Activated CD4-positive, alpha-beta T cell treated with anti-CD3 and anti-CD28 coated beads, Interleukin-2, Interleukin-6, amounts not matched to agents 100 ng/mL and 50 ng/mL, durations not matched to agents 16 hours and 8 hours (primary cell): ENCODE measurements at places on chromosomes 7 and 10.

GRCh38 chr7:1455241-1455939, 3.9 kb downstream of the MICALL2 start:
- DNase-seq, result no peak

GRCh38 chr7:114678116-114678515, 243.8 kb upstream of the MDFIC start:
- no peak for DNase-seq

- no peak for DNase-seq
These were observed 64.2 kb downstream of the MYOF start for GRCh38 chr10:93417921-93418320.

- peak; percentile 55 for DNase-seq
These were observed 7.9 kb downstream of the ESYT2 start for GRCh38 chr7:158821171-158822031.

DNA sequence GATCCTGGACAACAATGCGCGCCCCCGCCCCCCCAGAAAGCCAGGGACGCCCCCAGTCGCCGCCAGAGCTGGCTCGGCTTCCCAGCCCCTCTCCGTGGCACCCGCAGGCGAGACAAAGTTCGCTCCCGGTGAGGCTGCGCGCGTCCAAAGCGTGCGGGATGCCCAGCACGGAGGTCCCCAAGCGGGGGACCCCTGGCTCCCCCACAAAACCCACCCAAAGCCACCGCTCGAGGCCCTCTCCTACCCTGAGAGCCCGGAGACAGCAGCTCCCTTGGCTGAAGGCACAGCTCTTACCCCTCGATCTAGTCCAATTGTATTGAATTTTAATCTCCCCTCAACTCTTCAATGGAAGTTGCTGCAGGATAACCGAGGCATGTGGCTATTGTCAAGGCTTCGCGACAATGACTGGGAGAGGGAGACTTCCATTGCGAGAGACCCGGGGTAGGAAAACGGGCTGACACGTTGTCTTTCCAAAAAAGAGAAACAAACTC, 305.3 kb downstream of the PRPF18 start:
- DNase-seq, result no peak

GRCh38 chr7:13282377-13282980, 595.0 kb downstream of the ARL4A start:
- no peak for DNase-seq

DNA sequence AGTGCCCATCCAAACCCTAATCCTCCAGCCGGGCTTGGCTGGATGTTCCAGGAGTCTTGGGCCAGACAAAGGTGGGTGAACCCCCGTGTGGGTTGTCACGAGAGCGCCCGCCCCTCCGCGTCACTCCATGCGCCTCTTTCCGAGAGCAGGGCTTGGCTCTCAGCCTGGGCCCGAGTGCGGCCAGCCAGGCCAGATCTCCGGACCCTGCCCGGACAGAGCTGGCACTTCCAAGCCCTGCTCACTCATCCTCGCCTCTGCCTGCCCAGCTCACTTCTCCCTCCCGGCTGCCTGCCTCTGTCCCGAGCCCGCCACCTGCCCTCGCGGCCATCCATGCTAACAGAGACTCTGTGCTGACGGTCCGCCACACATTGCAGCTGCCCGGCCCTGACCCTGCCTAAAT, 34.6 kb downstream of the AGAP3 start:
- no peak for DNase-seq

GRCh38 chr10:124708922-124709520, 35.2 kb downstream of the FAM53B start:
- no peak for DNase-seq

DNA sequence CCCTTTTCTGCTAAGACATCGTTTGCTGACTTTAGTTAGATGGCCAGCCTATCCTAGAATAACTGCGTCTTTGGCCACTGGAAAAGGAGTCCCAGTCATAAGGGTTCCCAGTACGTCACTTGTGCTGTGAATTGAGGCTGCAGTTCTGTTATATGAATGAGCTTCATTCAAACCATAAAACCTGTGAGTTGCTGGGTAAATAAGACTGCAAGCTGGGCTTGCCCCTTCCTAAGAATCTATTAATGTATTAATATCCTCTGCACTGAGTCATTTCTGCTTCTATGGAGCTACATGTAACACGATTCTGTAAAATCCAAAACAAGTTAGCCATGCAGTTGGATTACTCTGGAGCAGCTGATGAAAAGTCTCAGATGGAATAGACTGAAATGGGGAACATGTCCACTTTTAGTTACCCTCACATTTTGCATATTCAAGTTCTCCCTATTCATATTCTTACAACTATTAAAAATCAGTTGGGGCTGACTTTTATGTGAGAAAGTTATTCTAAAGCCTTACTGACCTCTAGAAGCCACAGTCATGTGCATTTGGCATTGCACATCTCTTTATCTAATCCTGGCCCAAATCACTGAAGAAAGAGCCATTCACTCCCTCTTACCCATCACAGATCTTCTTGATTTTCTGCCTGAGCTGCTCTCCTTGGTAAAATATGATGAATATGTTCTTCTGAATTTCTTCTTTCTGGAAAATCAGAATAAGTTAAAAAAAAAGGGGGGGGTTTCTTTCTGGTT, 41.8 kb upstream of the TMEM213 start:
- DNase-seq, result no peak

DNA sequence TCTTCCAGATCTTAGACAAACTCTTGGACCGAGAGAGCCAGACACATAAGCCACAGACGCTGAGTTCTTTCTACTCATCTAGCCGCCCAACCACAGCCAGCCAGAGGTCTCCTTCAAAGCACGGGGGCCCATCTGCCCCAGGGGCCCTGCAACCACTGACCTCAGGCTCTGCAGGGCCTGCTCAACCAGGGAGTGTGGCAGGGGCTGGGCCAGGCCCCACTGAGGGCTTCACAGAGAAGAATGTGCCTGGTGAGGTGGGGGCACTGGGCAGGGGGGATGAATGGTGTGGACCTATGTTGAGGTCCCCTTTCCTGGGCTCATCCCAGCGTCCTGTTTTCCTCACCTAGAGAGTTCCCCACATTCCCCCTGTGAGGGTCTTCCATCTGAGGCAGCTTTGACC, 11.4 kb downstream of the ZSWIM8 start:
- no peak for DNase-seq

DNA sequence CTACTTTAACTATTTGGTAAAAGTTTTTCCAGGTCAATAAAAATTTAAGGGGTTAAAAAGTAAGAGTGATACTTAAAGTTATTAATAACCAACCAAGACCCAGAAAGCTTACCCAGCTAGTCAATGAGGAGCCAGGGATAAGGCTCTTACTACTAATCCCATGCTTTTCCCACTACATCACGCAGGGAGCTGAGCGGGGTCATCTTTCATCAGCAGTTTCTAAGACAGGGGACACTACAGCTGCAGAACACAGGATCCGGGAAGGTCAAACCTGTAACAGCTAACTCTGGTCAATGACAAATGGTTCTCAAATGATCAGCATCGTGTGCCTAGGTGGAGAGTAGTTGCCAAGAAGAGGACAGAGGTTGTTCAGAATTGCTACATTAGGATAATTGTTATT, 65.1 kb downstream of the RSU1 start:
- no peak for DNase-seq

- DNase-seq, result peak; percentile 65
These were observed 126.5 kb downstream of the SH2D4B start for GRCh38 chr10:80664071-80664680.

GRCh38 chr10:52326382-52326781, 12.3 kb downstream of the DKK1 start:
- no peak for DNase-seq

DNA sequence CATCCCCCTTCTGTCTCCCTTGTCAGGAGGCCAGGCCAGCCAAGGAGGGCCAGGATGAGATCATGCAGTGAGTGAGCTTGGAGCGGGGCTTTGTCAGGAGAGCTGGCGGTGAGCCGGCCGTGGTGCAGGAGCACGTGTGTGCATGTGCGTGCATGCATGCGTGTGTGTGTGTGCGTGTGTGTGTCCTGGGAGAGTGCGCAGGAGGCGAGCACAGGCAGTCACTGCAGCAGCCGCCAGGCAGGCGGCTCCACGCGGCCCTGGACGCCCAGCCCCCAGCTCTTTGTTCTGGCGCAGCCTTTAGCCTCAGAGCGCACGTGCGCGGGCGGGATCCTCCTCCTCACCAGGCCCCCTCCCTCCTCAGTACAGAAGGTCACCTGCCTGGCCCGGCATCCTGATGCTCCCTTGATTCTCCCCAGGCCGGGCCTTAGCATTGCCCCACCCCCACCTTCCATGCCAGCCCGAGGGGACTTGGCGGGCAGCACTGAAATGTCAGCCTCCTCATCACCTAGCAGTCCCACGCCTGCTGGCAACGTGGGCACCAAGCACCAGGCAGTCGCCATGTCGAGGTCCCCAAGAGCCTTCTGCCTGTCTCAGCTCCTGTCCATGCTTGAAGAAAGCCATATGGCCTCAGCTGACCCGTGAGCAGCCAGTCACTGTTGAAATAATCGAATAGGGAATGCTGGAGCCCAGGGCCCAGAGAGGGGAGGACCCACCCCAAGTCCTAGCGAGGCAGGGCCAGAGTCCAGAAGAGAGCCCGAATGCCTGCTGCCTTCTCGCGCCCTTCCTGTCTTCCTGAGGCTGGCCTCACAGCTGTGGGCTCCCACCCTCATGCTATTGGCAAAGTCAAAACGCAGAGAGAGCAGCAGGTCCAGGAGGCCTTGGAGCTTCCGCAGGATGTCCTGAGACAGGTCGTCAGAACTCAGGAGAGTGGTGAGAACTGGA, 125.9 kb upstream of the PPIF start:
- DNase-seq, result no peak

GRCh38 chr10:58291538-58292174, 22.7 kb downstream of the CISD1 start:
- peak; percentile 49 for DNase-seq

GRCh38 chr10:51918884-51919325, 219.5 kb upstream of the CSTF2T start:
- DNase-seq, result no peak

- DNase-seq, result peak; percentile 32
These were observed 43.1 kb upstream of the GATAD1 start for GRCh38 chr7:92404170-92404614.

- no peak for DNase-seq
These were observed 150.6 kb downstream of the CDH23 start for GRCh38 chr10:71547312-71547711.

DNA sequence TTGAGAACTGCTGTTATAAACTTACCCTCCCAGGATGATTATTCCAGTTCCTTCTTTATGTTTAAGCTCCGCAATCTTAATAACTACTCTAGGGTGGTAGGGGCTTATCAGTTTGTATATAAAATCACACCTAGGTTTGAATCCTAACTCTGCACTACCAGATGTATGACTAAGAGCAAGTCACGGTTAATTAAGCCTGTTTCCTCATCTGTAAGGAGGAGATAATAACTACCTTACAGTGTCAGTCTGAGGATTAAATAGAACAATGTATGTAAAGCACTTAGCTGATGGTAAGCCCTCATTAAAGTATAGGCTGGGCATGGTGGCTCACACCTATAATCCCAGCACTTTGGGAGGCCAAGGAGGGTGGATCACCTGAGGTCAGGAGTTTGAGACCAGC, 9.2 kb downstream of the DNA2 start:
- DNase-seq, result no peak

DNA sequence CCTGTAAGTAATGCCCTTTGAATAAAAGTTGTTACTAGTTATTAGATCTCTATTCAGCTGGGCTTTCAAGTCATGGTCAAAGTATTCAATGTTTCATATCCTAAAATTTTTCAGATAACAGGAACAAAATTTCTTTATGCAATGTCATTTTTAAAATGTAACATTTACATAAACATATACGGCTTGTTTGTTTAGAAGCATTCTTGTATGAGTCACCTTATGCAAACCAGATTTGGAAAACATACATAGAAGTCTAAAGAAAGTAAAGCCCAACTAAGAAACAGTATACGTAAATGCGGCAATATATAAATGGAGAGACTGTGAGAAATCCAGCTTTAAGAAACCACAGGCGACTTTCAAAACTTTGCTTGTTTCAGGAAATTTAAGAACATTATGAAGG, 10.5 kb downstream of the TMEM168 start:
- DNase-seq, result no peak

DNA sequence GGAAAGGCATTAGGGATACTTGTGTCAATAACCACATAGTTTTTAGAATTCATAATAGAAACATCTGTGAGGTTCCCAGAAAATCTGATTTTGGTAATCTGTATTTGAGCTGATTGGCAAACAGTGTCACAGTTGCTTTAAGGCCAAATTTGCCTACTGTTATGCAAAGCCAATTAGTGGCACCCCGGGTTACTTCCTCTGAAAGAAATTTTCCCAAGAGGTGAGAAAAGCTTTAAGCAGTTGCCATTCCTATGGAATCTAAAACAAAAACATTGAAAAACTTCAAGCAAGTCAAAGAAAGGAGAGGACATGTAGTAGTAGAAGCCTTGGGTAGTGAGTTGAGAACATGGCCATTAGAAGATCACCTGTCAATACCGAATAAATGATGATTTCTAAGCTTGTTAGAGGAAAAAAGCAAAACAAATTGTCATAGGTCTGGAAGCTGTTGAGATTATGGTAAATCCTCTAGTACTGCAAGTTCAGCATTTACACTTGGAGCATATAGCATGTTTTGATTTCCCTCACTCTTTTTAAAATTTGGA, 176.8 kb downstream of the TWIST1 start:
- DNase-seq, result no peak

DNA sequence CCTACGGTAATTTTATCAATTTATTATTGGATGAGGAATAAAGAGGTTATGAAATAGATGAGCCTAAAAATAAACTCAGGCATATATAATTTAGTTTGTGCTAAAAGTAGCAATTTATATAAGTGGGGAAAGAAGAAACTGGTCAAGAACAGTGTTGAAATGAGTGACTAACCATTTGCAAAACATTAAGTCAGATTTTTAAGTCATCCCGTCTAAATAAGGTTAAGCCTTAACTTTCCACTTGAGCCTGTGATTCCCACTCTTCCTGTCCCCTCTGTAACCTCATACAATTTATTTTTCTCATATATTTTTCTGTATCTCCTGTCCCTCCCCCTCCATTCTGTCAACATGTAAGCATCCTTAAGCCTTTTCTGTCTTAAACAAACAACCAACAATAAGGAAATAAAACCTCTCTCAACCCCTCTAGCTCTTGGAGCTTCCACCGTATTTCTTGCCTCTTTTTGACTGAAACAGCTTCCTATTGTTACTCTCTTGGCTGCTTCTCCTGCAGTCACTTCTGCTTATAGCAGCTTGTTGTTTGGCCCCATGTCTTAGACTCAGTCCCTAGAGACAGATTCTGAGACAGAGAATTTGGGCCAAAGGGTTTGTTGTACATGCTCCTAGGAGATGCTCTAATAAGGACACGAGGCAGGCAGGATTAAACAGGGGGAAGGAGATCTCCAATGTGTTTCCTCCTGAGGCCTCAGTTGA, 109.7 kb downstream of the GNAI1 start:
- no peak for DNase-seq
